ENCODE measurements at places on chromosomes 3 and 15.

DNA sequence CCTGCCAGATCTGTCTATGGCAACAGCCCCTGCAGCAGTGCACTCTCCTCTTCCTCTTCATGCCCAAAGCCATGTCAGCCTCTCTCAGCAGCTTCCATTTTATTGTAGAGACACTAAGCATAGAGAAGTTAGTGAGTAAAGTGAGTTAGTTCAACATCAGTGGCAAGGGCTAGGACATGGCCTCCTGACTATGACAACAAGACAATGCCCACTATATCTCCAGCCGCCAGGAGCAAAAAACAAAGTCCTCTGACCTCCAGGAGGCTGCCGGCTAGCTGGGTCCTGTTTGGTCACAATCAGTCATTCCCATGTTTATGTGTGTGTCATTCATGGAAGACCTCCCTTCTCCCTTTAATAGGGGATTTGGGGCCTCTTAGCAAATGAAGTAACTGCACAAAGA, 14.9 kb downstream of the NR1I2 start:
- DNase-seq: no peak

GRCh38 chr15:88274553-88275460, 18.3 kb upstream of the NTRK3 start:
- peak; percentile 77 for DNase-seq

GRCh38 chr15:78299101-78299930, at the start of gene SKIC8:
SKIC8 (minus strand) TSS chr15:78299609; CDS start chr15:78295686, 3,923 bp downstream.
- DNase-seq: peak; percentile 95

- no peak for DNase-seq
Measured at GRCh38 chr15:70140543-70141375, 43.0 kb upstream of the TLE3 start.

GRCh38 chr3:94525043-94525442, 462.2 kb downstream of the NSUN3 start:
- no peak for DNase-seq

DNA sequence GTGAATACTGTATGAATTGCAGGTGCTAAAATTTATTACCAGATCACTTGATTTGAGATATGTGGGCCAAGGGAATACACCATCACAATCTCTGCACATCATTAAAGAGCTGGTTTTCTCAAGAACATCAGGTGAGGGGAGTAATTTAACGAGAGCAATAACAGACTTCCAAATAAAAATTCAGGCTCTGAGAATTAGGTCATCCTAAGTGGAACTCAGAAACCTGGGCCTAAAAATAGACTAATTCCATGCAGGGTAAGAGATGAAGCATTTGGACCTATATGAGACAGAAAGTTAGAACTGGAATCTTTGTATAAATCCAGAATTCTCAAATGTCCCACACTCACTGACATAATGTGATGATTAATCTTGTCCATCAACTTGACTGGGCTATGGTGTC, 331.1 kb downstream of the ZNF621 start:
- no peak for DNase-seq

GRCh38 chr3:61960976-61961375, 399.6 kb downstream of the PTPRG start:
- DNase-seq: no peak

GRCh38 chr3:112101916-112102315, 15.7 kb downstream of the C3orf52 start:
- DNase-seq: no peak

DNA sequence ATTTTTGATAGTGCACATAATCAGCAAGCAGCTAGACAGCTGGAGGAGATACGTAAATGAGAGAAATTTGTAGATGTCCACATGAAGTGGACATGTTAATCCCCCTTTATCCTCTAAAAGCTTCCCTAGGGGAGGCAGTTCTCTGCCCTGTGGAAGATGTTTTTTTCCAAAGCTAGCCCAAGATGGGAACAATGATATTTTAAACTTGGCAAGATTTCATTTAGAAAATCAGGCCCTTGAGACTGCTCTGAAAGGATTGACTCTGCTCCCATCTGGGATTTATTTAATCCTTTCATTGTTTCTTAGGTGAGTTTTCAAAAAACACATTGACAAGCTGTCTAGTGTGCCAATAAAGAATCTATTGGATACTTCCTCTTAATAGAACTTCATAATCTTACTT, 92.0 kb downstream of the SYNPR start:
- DNase-seq: no peak

DNA sequence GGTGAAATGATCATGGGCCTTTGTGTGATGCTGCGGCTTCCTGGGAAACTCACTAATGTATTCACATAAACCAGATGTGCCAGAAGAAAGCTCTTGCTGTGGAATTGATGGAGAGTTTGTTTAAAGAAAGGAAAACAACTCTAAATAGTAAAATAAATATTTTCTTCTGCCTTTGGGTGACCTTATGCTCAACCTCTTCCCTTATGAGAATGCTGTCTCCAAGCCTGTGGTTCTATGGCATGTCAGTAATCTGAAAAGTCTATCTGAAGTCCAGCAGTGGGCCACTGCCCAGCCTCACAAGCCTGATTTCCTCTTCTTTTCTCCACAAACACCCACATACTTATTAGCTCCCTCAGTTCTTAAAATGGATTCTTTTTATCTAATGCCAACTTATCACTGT, 49.9 kb upstream of the PHLDB2 start:
- no peak for DNase-seq

GRCh38 chr3:21140785-21141184, 610.2 kb downstream of the ZNF385D start:
- DNase-seq: no peak

GRCh38 chr3:128490915-128491690, 1.9 kb downstream of the GATA2 start:
- peak; percentile 38 for DNase-seq

DNA sequence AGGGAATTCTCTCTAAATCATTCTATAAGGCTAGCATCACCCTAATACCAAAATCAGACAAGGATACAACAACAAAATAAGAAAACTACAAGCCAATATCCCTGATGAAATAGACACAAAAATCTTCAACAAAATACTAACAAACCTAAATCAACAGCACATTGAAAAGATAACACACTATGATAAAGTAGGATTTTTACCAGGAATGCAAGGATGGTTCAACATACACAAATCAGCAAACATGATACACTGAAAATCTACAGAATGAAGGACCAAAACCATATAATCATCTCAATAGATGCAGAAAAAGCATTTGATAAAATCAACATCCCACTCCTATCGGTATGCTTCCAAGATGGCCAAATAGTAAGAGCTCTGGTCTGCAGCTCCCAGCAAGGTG, 39.5 kb downstream of the ALDH1A2 start:
- DNase-seq: no peak
